Stomach (tissue), 19 donors: ENCODE measurements at places on chromosomes 7 and 10. TPM values are rescaled to one million over a fixed set of nuclear protein-coding genes. Genes with fewer than 3 reads are reported as not detected.

CCDC126 gene
- total RNA-seq, result not detected

LIPM gene
- not detected for total RNA-seq

TFPI2 gene
- total RNA-seq, result 3.5 TPM

SNCG gene
- 3.8 TPM for total RNA-seq

ACHE gene
- 2.4 TPM for total RNA-seq

NXPH1 gene
- not detected for total RNA-seq

MACC1 gene
- total RNA-seq, result 23.2 TPM

RTKN2 gene
- not detected for total RNA-seq

TMEM120A gene
- 24.2 TPM for total RNA-seq

- H3K4me1 ChIP-seq, result no peaks in the 10 kb centered on the region
- no peak overlapping the region for H3K4me3 ChIP-seq
These were observed 57.3 kb downstream of the CSGALNACT2 start for GRCh38 chr10:43195557-43195956.

GRCh38 chr10:27451054-27451453 lies 53.0 kb upstream of the RAB18 start:
- no peak overlapping the region for H3K27ac ChIP-seq
- no peak overlapping the region for H3K4me3 ChIP-seq
- H3K27me3 ChIP-seq, result no peaks in the 10 kb centered on the region
- no peaks in the 10 kb centered on the region for H3K4me1 ChIP-seq

GRCh38 chr7:12727455-12728191 lies 40.2 kb downstream of the ARL4A start:
- no peaks in the 10 kb centered on the region for H3K36me3 ChIP-seq
- H3K4me3 ChIP-seq, result no peak overlapping the region
- H3K27me3 ChIP-seq, result no peaks in the 10 kb centered on the region
- H3K27ac ChIP-seq, result no peak overlapping the region
- H3K4me1 ChIP-seq, result peaks cover 28% of the 10 kb centered on the region

GRCh38 chr10:37222046-37222445 lies 96.6 kb downstream of the ANKRD30A start:
- H3K27ac ChIP-seq, result no peak overlapping the region
- H3K27me3 ChIP-seq, result no peaks in the 10 kb centered on the region
- DNase-seq, result no peak
- no peaks in the 10 kb centered on the region for H3K36me3 ChIP-seq

- peaks cover 7% of the 10 kb centered on the region for H3K4me1 ChIP-seq
- no peak overlapping the region for H3K27ac ChIP-seq
- no peak overlapping the region for H3K4me3 ChIP-seq
- peaks cover 51% of the 10 kb centered on the region for H3K27me3 ChIP-seq
- no peak for DNase-seq
These were observed 321.8 kb upstream of the NFE2L3 start for GRCh38 chr7:25830215-25830614.

DNA sequence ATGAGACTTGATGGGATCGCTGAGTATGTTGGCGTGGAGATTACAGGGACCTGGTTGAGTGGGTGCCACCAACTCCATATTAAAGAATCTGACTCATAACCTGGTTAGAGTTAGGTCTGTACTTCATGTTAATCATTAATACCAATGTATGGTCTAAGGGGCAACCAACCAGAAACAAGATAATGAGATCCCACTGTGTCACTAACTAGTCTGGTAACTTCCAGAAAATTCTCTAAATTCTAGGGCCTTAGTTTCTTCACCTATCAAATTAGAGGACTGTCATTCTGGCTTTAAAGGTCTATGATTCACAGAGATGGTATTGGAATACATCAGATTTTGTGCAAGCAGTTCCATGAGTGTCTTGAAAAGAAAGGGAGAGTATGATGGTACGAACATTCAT lies 102.2 kb downstream of the SNX10 start:
- peaks cover 11% of the 10 kb centered on the region for H3K27me3 ChIP-seq
- H3K36me3 ChIP-seq, result no peaks in the 10 kb centered on the region
- DNase-seq, result no peak

- no peaks in the 10 kb centered on the region for H3K36me3 ChIP-seq
- H3K4me1 ChIP-seq, result no peaks in the 10 kb centered on the region
- DNase-seq, result no peak
- no peaks in the 10 kb centered on the region for H3K27me3 ChIP-seq
- H3K4me3 ChIP-seq, result no peak overlapping the region
These were observed 95.1 kb upstream of the ITGB1 start for GRCh38 chr10:33052915-33053810.

GRCh38 chr7:74625446-74625845 lies 32.1 kb upstream of the GTF2I start:
- no peaks in the 10 kb centered on the region for H3K27me3 ChIP-seq
- no peaks in the 10 kb centered on the region for H3K36me3 ChIP-seq
- peak; percentile 66 for DNase-seq

GRCh38 chr10:112957640-112958092 lies 7.6 kb downstream of the TCF7L2 start:
- no peaks in the 10 kb centered on the region for H3K36me3 ChIP-seq
- peak overlapping the region; percentile 94 for H3K27ac ChIP-seq
- H3K27me3 ChIP-seq, result no peaks in the 10 kb centered on the region
- peaks cover 86% of the 10 kb centered on the region for H3K4me1 ChIP-seq

DNA sequence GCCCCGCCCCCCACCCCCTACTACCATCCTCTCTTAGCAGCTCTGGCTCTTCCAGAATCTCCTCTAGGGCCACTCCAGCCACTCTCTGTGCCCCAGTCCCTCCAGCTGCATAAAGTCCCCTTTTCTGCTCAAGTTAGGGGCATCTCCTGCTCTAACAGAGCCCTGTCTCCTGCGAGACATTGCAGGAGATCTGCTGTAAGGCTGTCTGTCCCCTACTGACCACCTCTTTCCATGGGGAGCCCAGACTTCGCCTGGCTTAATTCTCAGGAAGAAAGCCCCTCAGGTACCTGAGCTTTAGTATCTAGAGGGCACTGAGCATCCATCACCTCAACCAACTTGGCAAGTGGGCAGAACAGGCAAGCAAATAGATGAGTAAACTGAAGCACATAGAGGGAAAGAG lies 200.7 kb upstream of the ZMIZ1 start:
- no peak overlapping the region for H3K27ac ChIP-seq
- H3K4me3 ChIP-seq, result no peak overlapping the region
- peaks cover 7% of the 10 kb centered on the region for H3K4me1 ChIP-seq
- no peaks in the 10 kb centered on the region for H3K27me3 ChIP-seq
- H3K36me3 ChIP-seq, result no peaks in the 10 kb centered on the region

GRCh38 chr10:114308531-114309363 lies 69.7 kb downstream of the VWA2 start:
- no peak overlapping the region for H3K27ac ChIP-seq
- H3K36me3 ChIP-seq, result no peaks in the 10 kb centered on the region
- H3K4me3 ChIP-seq, result no peak overlapping the region
- no peak for DNase-seq
- peaks cover 23% of the 10 kb centered on the region for H3K4me1 ChIP-seq

- H3K27me3 ChIP-seq, result no peaks in the 10 kb centered on the region
- no peak overlapping the region for H3K4me3 ChIP-seq
- DNase-seq, result no peak
- H3K27ac ChIP-seq, result no peak overlapping the region
These were observed 8.3 kb upstream of the RGS10 start for GRCh38 chr10:119550827-119551226.

GRCh38 chr7:77352665-77353406 lies 63.3 kb downstream of the GSAP start:
- peaks cover 20% of the 10 kb centered on the region for H3K36me3 ChIP-seq
- H3K27me3 ChIP-seq, result no peaks in the 10 kb centered on the region
- peaks cover 35% of the 10 kb centered on the region for H3K4me1 ChIP-seq
- DNase-seq, result no peak
- H3K27ac ChIP-seq, result peak overlapping the region; percentile 52
- H3K4me3 ChIP-seq, result no peak overlapping the region

DNA sequence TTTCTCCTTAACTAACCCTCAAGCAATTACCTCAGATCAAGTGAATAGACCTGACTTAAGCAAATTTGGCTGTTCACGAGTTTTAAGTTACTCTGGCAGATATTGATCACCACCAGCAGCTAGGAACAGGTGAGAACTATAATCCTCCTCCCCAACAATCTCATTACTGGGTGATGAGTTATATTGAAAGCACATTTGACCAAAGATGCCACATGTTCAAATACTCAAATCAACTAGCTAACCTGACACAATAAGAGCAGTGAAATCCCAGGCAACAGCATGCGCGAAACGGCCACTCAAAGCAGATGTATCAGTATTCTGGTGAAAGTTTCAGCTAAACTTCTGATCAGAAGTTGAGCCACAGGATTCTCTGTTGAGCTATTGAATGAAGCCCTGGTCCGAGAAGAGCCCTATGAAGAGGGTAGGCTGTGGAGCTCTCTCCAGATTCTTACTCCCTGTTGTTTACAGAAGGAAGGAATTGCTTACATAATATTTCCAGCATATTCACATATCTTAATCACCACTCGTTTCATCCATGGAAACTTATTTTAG lies 52.6 kb downstream of the CAV1 start:
- H3K27me3 ChIP-seq, result no peaks in the 10 kb centered on the region
- H3K36me3 ChIP-seq, result no peaks in the 10 kb centered on the region
- no peak for DNase-seq
- no peaks in the 10 kb centered on the region for H3K4me1 ChIP-seq
- no peak overlapping the region for H3K4me3 ChIP-seq
- no peak overlapping the region for H3K27ac ChIP-seq

DNA sequence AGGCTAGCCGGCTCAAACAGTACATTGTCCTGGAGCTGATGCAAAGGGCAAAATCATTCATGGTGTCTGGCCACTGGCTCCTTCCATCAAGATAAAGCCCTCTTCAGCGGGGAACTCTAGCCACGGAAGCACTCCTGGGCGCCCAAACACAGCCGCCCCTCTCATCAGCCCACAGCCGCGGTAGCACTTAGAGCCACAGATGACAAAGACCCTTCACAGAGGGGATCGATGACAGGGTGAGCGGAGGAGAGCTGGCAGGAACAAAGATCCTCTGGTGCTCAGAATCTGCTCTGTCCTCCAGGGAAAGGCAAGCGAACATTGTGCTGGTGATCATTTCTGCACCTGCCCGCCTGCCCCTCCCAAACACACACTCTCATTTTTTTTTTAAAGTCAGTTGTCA lies 222.2 kb upstream of the NRP1 start:
- no peaks in the 10 kb centered on the region for H3K4me1 ChIP-seq
- H3K27ac ChIP-seq, result no peak overlapping the region
- DNase-seq, result no peak
- H3K36me3 ChIP-seq, result no peaks in the 10 kb centered on the region
- no peaks in the 10 kb centered on the region for H3K27me3 ChIP-seq
